Stimulated activated CD4-positive, alpha-beta T cell treated with anti-CD3 and anti-CD28 coated beads, Interleukin-2, amount 100 ng/mL, for 24 hours (primary cell): ENCODE measurements at places on chromosomes 3 and 15.
A peak's percentile ranks its signal among the peaks of the same experiment; 100 is the strongest.

- no peak for DNase-seq
Measured at GRCh38 chr15:81516461-81516860, 142.4 kb upstream of the TMC3 start.

DNA sequence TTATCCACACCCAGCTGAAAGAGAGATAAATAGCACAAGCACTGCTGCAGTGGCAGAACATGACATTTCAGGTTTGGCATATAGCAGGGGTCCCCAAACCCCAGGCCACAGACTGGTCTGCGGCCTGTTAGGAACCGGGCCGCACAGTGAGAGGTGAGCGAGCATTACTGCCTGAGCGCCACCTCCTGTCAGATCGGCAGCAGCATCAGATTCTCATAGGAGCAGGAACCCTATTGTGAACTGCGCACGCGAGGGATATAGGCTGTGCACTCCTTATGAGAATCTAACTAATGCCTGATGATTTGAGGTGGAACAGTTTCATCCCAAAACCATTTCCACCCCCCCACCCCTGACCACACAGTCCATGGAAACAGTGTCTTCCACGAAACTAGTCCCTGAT lies 54.6 kb downstream of the CCR4 start:
- DNase-seq = peak; percentile 34

GRCh38 chr3:121574449-121574848 lies 6.7 kb downstream of the ARGFX start:
- no peak for DNase-seq

- DNase-seq = no peak
Measured at GRCh38 chr3:8290611-8291010, 211.0 kb upstream of the LMCD1 start.

- no peak for DNase-seq
Measured at GRCh38 chr15:49110158-49110944, 45.0 kb downstream of the COPS2 start.

GRCh38 chr15:25773248-25773647 lies 89.9 kb downstream of the ATP10A start:
- DNase-seq = no peak

DNA sequence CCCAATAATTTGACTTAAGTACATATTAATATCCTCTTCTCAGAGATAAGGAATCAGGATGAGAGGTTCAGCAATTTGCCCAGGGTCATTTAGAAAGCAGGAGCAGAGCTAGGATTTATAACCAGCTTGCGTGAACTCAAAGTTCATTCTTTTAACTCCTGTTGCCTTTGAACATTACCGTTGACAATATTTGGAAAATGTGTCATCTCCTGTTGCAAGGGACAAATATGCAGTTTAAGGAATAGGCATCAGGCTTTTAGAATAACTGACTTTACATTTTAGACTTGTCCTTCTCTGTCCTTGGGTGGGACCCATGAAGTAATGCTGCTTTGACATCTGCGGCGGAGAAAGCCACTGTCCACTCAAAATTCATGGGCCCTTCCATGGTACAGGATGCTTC lies 252.2 kb upstream of the RGMA start:
- DNase-seq = no peak

DNA sequence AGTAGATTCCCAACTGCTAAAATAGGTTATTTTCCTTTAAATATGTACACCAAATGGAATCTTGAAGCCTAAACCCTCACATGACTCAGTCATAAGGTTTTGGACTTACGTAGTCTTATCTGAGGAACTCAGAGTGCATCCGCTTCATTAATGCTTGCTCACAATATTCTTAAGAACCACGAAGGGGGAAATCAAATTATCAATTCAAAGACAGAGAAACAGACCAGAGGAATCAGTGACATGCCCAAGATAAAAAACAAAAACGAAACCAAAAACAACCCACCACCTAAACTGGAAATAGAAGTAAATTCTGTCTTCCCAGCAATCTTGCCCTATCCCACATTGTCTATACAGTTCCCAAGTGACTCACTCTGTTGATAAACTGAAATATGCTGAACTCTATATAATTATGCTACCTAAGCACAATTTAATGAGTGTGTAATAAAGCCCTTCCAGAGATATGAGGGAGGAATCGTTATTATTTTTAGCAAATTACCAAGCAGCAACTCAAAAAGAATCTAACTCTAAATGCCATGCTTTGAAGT lies 135.4 kb upstream of the CBLB start:
- DNase-seq = no peak

GRCh38 chr15:80582816-80583423 lies 112.2 kb upstream of the ABHD17C start:
- DNase-seq = no peak
